ENCODE measurements at places on chromosomes 2 and 18.
A peak's percentile ranks its signal among the peaks of the same experiment; 100 is the strongest.

GRCh38 chr2:62209427-62209991 lies 13.6 kb downstream of the B3GNT2 start:
- DNase-seq = no peak

- DNase-seq = no peak
These were observed 63.2 kb downstream of the MBD2 start for GRCh38 chr18:54161267-54161666.

DNA sequence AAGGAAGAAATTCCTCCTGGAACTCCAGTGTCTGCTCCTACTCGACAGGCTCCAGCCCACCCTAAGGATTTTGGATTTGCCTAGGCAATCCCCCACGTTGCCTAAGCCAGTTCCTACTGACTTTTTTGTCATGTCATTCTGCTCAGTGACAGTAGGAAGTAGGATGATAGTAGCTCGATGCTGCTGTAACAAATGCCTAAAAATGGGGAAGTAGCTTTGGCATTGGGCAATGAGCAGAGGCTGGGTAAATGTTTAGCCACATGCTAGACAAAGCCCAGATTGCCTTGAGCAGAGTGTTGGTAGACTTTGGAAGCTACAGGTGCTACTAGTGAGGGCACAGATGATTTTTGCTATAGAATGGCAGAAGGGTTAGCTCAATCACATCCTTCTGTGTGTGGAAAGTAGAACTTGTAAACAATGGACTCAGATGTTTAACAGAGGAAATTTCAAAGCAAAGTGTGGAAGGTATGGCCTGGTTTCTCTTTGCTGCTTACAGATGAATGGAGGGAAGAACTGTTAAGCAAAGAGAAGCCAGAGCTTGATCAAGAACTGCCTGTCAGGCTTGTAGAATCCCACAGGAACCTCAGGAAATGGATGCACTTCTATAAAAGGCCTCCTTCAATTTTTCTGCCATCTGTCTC lies 154.8 kb downstream of the RNF144A start:
- no peak for DNase-seq

- DNase-seq = no peak
These were observed 6.3 kb downstream of the MTERF4 start for GRCh38 chr2:241095594-241096290.

DNA sequence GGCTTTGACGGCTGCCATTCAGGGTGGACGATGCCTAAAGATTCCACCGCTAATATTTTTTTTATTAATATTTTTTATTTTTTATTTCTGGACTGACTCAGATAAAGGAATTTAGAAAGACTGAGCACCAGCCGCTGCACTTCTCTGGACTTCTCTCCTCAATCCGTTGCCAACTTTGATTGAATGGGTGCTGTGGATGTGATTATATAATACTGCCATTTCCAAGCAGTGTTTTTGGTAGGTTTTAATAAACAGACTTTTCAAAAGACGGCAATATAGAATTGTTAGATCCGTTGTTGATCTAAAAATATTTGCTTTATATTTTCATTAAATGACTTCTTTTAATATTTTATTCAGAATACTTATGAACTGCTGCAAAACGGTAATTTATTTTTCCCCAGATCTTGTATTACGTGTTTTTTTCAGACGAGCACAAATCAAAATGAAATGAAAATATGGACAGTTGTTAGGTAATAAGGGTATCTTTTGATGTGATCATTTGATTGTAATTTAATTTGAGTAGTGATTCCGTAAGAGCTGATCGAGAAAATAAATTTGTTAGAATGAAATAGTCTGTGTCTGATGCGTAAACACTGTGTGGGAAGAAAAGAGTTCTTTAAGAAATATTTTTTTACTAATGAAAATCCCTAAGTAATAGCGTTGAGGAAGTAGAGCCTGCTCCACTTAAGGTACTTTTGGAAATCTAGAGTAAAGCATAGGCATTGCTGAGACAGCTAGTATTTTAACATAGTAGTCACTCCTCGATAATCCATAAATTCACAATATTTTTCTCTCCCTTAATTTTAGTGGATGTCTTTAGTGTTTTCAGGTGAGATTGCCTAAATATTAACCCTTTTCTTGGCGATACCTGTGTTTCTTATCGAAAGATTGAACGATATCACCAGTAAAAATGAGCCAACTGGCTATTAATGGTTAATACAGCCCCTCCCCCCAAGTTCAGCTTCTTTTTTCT lies 4.4 kb downstream of the POU3F3 start:
- DNase-seq = no peak

DNA sequence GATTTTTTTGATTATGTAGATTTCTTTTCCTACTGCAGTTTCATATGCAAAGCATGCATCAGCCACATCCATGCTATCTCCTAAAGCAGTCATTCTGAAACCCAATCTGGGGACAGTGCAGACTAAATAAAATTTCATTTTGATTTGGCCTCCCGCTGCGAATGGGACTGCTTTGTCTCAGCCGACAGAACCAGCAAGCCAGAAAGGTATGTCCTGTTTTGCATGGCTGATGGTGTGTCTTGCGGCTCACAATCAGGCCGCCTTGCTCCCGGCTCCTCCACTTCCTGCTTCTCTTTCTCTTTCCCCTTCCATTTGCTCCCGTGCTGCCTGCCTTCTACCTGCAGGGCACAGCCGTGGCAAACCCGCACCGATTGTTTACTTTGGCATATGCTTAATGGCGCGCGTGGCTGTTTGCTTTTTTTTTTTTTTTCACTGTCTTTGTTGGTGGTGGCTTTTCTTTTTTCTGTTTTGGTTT lies 419.6 kb upstream of the POU3F3 start:
- DNase-seq = no peak

- DNase-seq = no peak
These were observed 19.5 kb downstream of the GPR45 start for GRCh38 chr2:105261061-105261460.

DNA sequence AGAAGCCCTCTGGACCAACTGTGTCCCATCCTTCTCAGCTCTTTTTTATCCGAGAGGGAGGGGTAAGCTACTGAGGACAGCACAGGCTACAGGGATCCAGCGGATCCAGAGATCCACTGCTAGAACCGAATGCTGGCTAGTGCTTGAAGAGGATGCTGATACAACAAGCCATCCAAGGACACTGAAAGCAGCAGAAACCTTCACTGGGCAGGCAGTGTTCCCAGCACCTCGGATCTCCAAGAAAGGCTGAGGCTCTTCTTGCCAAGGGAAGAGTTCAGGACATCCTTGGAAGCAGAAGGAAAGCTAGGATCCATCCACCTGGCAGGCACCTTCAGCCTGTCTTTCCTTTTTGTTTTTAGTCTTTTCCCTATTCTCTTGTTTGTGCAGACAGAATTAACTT lies 13.2 kb upstream of the FHOD3 start:
- no peak for DNase-seq

DNA sequence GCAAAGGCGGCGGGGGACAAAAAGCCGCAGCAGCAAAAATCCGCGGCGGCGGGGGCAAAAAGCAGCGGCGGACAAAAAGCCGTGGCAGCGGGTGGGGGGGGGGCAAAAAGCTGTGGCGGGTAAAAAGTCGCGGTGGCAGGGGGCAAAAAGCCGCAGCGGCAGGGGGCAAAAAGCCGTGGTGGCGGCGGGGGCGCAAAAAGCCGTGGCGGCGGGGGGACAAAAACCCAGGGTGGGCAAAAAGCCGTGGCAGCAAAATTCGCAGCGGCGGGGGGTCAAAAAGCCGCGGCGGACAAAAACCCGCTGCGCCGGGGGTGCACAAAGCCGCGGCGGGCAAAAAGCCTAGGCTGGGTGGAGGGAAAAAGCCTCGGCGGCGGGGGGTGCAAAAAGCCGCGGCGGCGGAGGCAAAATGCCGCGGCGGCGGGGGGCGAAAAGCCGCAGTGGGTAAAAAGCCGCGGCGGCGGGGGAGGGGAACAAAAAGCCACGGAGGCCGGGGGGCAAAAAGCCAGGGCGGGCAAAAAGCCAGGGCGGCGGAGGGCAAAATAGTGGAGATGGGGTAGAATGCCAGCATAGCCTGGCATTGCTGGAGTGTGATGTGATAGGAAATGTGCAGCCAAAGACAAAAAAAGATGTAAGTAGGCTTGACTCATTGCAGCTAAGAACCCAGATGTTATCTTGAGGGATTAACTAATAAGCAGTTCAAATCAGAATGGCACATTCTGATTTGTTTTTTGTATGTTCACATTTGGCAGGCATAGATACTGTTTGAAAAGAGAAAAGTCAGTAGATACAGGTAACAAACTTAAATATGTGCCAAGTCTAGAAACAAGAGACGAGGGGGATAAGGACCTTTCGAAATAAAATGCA lies 1076.3 kb downstream of the RPIA start:
- DNase-seq = peak; percentile 34

DNA sequence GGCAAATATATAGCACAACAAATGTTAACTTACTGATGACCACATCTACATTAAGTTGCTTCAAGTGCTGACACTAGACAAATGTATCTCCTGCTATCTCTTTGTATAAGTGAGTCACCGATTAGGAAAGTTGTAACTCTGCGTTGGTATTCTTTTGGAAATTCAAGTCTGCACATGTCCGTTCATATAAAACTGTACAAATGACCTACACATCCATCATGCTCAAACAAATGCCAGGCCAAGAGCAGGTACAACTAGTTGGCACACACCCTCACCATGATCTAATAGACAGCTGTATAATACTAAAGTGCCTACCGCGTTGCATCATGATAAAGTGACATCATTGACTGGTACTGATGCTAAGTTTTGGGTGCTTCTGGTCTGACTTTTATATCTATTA lies 141.1 kb downstream of the RBMS1 start:
- no peak for DNase-seq

- no peak for DNase-seq
These were observed 83.0 kb downstream of the ACSL3 start for GRCh38 chr2:222943820-222944219.

- DNase-seq = no peak
These were observed 198.1 kb downstream of the MCFD2 start for GRCh38 chr2:46717344-46718121.

- DNase-seq = no peak
These were observed 2067.7 kb downstream of the SUCLG1 start for GRCh38 chr2:82391386-82391785.

DNA sequence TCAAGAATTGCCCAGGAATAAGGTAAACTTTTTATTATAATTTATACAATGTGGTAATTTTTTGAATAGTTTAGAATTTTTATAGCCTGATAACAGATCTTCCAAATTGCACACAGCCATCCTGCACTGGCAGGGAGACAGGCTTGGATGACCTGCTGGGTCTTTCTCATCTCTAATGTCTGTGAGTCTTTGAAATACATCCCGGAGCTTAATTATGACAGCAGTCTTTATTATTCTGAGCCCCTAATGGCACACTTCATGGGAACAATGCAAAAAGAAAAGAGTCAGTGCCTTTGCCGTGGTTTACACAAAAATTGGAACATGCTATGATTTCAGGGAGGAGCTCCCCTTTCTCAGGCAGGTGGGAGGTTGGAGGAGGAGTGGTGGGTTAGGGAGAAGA lies 71.0 kb downstream of the TMEM182 start:
- DNase-seq = no peak

- no peak for DNase-seq
These were observed 229.3 kb upstream of the PXDN start for GRCh38 chr2:1973636-1974035.

GRCh38 chr2:240570531-240571313 lies 2.4 kb downstream of the RNPEPL1 start:
- DNase-seq = peak; percentile 12

DNA sequence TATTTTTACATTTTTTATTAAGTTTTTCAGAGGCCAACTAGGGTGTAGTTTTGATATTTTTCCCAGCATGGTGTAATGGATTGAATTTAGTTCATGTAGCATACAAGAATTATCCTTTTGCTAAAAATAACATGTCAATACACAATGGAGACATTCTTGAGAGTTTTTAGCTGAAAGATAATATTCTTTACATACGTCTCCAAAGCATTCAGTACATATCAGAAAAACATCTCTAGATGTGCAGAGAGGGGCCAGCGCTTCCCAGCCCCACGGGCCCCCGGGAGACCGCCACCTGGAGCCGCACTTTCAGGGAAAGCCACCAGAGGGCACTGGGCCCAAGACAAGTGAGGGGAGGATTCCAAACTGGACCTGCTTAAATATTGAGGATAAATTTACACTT lies 499.4 kb downstream of the GALR1 start:
- DNase-seq = no peak

GRCh38 chr2:102251042-102251848 lies 60.1 kb upstream of the IL1RL1 start:
- DNase-seq = peak; percentile 52

GRCh38 chr2:31066551-31066950 lies 71.7 kb downstream of the GALNT14 start:
- DNase-seq = no peak

DNA sequence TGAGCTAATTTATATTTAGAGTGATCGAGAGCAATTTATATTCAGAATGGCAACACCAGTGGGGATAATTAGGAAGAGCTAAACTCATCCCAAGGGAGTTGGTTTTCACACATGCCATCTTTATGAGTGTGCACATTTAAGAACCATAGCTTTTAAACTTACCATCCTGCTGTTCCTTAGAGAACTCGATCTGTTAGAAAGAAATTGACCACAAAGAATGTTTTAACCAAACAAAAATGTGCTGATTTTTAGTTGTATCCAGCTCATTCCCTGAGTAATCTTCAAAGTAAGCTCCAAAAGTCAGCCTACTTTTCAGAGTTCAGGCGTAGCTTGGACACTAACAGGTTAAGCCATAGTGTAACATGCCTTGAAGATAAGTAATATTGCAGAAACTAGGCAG lies 12.6 kb downstream of the MYL1 start:
- DNase-seq = no peak

- no peak for DNase-seq
These were observed 61.2 kb upstream of the IGFBP2 start for GRCh38 chr2:216571909-216572513.

DNA sequence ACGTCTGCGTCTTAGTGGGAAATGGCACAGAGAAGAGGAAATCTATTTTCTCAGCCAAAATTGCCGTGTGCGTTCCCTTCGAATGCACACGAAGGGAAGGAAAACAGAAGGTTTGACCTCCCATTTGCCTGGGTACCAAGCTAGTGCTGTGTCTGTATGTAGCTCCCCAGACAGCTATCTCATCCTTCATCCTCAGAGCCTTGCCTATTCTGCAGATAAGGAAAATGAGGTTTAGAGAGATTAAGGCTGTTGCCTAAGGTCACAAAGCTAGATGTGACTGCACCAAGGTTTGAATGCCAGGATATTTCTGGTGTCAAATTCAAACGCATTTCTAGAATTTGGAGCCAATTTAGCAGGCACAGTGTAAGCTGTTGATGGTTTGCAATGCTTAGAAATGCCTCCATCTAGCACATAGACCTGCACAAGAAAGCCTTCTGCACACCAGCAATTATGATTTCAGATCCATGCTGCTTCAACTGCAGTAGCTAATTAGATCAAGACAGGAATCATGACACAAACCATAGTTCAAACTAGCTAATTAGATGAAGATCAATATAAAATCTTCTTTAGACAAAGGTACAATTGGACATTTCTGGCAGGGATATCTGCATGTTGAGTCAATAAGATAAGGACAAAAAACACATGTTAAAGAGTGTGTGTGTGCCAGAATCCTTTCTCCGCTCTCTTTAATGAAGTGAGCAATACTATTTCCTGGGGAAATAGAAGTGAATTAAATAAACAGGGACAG lies 115.1 kb downstream of the CMPK2 start:
- DNase-seq = no peak

- DNase-seq = no peak
These were observed 10.0 kb downstream of the SLC4A5 start for GRCh38 chr2:74333175-74333574.
